ENCODE measurements at places on chromosomes 16 and 17.

GRCh38 chr17:47785538-47786123 lies 36.0 kb downstream of the OSBPL7 start:
- DNase-seq = no peak

GRCh38 chr17:27236717-27237315 lies 57.1 kb upstream of the WSB1 start:
- DNase-seq = no peak

DNA sequence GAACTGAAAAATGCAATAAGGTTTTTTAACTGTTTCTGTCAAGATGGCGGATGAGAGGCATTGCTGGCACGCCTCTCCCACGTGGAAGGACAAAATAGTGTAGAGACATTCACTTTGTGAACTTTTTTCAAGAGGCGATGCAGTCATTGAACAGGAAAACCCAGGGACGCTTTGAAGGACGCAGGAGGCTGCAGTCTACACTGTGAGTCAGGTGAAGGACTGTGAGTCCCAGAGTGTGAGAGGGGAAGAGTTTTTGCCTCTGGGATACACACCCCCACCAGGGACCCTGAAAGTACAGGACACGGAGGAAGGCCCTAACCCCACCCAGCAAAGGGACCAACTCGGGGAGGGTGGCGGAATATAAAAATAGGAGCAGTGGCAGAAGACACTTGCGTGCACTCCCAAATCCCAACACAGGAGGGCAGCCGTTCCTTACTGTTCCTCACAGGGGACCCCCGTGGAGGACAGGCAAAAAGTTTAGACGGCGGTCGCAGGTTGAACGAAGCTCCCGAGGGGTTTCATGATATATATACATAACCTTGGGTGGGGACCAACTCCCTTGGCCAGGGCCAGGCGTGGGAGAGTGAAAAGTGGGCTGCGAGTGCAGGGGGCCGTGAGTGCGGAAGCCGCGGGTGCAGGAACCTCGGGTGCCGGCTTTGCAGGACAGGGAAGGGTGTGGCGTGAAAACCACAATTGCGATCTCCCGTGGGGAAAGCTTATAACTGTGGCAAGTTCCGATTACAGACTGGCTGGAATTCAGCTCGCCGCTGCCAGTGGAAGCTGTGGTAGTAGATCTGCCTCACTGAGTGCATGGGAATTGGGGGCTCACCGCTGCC lies 82.0 kb upstream of the ALOX12 start:
- DNase-seq = no peak

GRCh38 chr17:82647593-82648164 lies 565 bp downstream of the WDR45B start:
- DNase-seq = no peak

- DNase-seq = no peak
These were observed 13.1 kb upstream of the RNPS1 start for GRCh38 chr16:2280981-2281542.

DNA sequence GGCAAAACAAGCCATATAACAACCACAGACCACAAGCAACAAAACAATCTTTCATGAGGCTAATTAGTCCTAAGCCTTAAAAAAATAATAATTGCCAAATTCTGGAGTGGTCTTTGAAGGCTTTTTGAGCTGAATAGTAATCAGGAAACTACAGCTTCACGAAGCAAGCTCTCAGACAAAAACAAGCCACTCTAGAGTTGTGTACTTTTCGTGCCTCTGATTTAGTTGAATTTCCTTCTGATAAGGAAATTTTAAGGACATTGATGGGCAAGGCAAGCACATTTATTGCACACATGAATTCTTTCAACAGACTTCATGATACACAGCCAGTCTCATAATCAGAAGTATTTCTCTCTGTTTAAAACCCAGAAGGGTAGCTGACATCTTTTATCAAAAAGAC lies 130.8 kb upstream of the IRX3 start:
- no peak for DNase-seq

DNA sequence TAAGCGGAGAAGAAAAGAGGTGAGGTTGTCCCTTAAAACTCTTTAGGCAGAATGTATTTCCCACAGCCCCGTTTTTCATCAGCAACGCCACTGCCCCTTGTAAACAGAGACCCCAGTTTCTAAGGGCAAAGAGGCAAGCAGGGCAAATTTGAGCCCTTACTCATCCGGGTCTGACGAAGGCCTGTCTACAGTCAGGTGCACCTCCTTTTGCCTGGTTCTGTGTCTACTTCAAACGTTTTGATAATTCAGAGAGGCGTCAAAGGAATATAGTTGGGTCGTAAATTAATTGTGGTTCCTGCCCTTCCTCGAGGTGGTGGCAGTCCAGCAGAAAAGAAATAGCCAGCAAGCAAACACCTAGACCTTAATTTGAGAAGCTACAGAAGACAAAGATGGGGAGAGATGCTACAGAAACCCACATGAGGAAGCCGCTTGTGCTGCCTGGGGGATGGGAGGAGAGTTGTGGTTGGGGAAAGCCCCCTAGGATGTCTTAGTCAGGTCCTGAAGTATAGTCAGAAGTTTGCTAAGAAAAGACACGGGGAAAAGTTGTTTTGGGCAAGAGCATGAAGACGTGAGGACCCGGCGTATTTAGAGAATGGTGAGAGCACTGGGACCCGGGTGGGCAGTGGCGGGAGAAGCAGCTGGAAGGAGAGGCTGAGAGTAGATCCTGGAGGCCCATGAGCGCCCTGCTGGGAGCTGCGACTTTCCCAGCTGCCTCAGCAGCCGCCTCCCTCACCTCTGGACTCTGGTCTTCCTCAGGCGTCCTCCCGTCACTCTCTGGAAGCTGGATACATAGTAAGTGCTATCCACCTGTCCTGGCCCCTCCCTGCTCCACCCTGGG lies 2.4 kb downstream of the FBRS start:
- DNase-seq = no peak

GRCh38 chr17:17109256-17109655 lies 67.0 kb downstream of the MPRIP start:
- no peak for DNase-seq

DNA sequence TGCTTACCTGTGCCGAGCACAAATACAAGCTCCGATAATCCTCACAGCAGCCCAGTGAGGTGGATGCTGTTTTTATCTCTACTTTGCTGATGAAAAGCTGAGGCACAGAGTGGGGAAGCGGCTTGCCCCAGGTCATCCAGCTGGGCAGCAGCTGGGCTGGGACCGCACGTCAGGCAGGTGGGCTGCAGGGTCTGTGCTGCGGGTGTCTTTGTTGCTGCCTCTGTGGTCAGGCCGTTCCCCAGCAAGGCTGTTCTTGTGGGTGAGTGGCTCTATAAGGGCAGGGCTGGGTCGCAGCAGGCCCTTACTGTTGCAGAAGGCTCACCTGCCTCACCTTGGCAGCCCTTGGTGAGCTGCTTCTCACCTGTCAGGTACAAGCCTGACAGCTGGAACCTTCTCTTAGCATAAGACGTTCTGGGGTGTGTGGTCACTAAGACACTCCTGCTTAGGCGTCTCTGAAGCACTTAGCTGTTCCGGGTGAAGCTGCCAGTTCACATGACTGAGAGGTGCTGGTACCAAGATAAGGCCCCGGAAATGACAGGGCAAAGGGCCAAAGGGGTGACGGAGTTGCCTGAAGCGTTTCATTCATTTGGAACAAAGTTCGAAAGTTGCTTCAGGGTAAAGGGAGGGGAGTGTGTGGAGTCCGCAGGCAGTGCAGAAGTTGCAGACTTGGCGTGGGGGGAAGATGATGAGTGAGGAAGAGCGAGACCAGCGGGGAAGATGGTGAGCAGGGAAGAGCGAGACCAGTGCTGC lies 17.4 kb downstream of the IRF8 start:
- no peak for DNase-seq

GRCh38 chr17:66412857-66413558 lies 110.6 kb downstream of the PRKCA start:
- DNase-seq = no peak

DNA sequence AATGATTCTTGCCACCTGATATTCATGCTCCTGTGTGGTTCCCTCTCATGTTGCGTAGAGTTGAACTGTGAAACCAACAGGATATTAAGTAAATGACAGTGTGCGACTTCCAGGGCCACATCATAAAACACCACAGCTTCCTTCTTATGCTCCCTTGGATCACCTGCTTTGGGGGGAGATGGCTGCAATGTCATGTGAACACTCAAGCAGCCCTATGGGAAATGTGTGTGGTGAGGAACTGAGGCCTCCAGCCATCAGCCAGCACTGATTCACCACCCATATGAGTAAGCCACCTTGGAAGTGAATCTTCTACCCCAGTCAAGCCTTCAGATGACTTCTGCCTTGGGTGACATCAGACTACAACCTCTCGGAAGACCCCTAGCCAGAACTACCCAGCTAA lies 427.5 kb downstream of the UTP18 start:
- no peak for DNase-seq

DNA sequence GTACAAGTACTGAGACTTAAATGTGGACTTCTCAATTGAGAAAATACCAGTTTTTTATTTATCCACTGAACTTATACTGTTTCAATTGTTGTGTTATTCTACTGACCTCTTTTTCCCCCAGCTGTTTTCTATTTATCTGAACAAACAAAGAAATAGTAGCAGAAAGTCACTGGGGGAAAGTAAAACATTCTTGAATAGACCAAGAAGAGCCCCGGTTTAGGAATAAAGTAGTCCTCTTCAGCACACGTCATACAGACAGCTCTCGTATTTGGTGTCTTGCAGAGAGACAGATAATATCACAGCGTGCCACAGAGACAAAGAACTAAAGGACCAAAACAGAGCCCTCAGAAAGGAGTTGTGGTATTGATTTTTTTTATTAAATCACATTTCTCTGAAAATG lies 1159.1 kb upstream of the CDH8 start:
- no peak for DNase-seq

DNA sequence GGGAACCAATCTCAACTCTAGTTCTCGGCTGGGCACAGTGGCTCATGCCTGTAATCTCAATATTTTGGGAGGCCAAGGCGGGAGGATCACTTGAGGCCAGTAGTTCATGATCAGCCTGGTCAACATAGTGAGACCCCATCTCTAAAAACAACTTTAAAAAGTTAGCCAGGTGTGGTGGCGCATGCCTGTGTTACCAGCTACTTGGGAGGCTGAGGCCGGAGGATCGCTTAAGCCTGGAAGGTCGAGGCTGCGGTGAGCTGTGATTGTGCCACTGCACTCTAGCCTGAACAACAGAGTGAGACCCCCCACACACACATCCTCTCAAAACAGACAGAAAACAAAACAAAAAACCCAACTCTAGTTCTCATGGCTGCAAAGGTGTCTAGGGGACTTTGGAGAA lies 4.9 kb downstream of the THRA start:
- DNase-seq = no peak

DNA sequence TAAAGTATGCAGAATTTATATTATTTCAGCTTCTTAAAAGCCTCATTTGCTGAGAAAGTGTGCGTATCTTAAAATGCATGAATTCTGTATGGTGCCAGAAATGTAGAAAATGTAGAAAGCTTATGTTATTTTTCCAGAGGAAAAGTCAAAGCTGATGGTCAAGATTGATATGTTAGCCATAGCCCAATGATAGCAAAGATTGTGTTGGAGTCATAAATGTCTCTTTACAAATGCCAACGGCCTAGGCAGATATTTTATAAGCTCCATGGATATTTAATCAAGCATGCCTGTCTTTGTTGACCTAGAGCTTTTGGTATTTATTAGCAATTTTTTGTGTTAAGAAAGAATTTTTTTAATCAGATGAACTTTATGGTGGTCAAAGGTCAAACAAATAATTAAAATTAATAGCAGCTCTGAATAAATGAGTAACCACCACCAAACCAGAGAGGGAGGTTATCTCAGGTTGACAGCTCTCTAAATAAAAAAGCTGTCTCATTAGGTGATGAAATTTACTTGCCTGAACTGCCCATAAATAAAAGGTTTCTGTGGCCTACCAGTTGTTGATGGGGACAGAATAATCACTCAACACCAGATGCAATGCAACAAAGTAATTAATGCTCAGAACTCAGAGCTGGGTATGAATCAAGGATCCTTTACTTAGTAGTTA lies 28.5 kb downstream of the CLEC3A start:
- no peak for DNase-seq

GRCh38 chr16:17529982-17530760 lies 59.4 kb upstream of the XYLT1 start:
- DNase-seq = no peak

GRCh38 chr16:3020247-3020603 lies at the start of gene TNFRSF12A:
Gene TNFRSF12A (plus strand): TSS chr16:3020368. CDS start chr16:3020398, 30 bp downstream.
- DNase-seq = no peak

GRCh38 chr17:12613566-12613965 lies 52.1 kb upstream of the MYOCD start:
- DNase-seq = no peak

DNA sequence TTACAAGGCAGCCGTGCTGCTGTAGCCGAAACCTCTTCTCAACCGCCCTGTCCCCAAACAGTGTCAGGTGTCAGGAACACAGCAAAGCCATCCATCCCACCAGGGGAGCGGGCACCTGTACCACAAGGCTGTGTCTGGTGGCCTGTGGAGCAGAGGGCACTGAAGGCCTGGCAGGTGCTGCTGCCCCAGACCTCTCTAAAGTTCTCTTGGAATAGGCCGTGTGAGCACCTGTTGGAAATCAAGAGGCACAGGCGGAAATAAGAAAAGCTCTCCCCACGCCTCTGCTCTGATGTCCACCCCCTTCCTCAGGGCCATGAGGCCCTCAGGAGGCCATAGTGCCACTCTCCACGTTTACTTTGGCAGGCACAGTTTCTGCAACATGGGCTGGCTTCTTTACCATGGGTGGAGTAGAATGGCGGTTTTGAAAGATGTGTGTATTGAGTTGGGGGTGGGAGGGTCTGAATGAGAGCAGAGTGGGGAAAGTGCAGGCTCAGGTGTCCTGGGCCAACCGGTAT lies 99.9 kb upstream of the ZNF750 start:
- peak; percentile 44 for DNase-seq

GRCh38 chr16:11843206-11843605 lies 8.1 kb downstream of the RSL1D1 start:
- no peak for DNase-seq

- DNase-seq = no peak
These were observed 23.1 kb downstream of the MIS12 start for GRCh38 chr17:5509482-5509881.

DNA sequence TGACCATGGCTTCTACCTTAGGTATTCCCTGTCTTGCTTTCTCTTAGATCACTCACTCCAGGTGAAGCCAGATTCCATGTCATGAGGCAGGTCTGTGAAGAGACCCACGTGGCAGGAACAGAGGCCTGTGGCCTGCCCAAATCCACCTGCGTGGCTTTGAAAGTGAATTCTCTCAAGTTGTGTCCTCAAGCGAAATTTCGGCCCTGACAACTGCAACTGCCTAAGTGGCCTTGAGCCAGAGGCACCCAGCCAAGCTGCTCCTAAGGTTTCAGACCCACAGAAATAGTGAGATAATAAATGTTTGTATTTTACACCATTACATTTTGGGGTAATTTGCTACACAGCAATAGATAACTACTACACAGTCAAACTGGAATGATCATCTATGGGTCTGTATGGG lies 497.9 kb downstream of the XYLT1 start:
- DNase-seq = no peak

DNA sequence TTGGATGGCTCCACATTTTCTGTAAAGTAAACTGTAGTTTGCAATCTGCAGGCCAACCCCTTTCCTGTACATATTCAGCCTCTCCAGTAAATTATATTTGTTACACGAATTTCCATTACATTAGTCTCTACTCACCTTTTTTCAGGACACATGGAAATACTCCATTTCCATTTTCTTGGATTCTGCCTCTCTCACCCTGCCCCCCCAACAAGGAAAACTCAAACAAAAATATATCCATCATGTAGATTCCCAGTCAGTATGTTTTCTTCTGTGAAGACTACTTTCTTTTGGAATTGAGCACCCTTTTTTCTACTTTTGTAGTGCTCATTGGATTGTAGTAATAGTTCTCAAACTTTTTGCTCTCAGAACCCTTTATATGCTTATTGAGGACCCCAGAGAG lies 2.9 kb downstream of the PPM1D start:
- no peak for DNase-seq
